Stimulated activated CD4-positive, alpha-beta T cell treated with anti-CD3 and anti-CD28 coated beads, Interleukin-1b, Interleukin-23, amount 100 ng/mL, for 4 hours (primary cell): ENCODE measurements at places on chromosomes 13 and 19.

GRCh38 chr13:77506874-77507273 is 28.6 kb upstream of the SCEL start:
- DNase-seq = no peak

GRCh38 chr13:63107179-63107943 is 1691.7 kb upstream of the PCDH20 start:
- no peak for DNase-seq

DNA sequence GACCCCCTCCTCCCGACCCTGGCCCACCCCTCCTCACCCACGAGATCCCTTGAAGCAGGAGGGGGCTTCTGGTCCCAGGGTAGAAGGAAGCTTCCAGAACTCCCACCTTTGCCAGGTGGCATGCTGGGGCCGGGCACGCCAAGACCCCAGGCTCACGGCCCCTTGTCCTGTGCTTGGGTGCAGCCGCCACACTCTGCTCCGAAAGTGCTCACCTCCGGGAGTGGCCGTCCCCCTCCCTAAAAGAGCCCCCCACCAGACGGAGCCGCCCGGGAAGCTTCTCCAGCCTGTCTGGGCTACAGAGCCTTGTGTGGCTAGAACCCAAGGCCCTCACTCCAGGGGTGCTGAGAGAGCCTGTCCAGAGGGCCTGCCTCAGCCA is 1.8 kb upstream of the EFNA2 start:
- DNase-seq = no peak

DNA sequence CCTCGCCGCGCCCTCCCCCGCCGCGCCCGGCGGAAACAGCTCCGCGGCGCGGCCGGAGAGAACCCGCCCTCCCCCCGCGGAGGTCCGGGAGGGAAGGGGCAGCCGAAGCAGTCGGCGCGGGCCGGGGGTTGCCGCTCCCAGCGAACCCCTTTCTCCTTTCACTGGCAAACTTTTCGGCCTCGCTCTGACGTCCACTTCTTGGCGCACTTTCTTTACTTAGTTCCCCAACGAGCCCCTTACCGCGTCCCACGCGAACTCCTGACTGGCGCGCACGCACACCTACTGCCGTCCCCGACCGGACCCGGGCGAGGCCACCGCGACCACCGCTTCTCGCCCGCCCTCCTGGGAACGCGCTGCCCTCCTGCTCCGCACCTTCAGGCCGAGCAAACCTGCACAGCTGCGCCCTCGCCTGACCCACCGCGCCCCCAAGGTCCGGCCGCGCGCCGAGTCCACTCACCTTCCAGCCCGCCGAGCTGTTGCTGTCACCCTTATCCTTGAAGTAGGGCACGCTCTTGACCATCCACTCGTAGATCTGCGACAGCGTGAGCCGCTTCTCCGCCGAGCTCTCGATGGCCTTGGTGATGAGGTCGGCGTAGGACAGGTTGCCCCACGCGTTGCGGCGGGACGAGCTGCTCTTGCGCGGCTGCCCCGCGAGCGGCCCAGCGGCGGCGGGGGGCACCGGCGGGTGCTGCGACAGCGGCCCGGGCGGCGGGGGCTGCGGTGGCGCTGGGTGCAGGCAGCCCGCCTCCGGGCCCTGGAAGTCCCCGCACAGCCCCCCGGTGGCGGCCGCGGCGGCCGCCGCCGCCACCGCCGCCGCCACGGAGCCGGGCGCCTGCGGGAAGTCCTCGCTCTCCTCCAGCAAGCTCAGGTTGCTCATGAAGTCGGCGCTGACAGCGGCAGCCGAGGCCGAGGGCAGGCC is 1.1 kb downstream of the FOXO1 start:
- peak; percentile 42 for DNase-seq

DNA sequence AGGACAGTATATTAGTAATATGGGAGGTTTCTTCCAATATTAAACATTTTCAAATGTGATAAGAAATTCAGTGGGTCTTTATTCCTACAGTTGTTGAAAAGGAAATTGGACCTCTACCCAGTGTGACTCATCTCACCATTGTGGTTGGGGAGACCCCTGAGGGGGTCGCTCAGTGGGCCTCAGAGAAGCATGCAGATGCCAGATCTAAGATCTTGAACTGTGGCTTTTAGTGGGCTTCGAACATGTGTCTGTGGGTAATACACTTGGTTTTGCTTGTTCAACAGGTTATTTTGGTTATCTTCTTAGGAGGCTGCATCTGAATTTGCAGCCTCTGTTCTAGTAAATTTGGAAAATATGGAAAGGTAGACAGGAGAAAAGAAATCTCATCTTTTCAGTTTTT is 132.3 kb downstream of the PCCA start:
- no peak for DNase-seq

- DNase-seq = no peak
Measured at GRCh38 chr19:40337594-40337993, 10.6 kb downstream of the C19orf47 start.

DNA sequence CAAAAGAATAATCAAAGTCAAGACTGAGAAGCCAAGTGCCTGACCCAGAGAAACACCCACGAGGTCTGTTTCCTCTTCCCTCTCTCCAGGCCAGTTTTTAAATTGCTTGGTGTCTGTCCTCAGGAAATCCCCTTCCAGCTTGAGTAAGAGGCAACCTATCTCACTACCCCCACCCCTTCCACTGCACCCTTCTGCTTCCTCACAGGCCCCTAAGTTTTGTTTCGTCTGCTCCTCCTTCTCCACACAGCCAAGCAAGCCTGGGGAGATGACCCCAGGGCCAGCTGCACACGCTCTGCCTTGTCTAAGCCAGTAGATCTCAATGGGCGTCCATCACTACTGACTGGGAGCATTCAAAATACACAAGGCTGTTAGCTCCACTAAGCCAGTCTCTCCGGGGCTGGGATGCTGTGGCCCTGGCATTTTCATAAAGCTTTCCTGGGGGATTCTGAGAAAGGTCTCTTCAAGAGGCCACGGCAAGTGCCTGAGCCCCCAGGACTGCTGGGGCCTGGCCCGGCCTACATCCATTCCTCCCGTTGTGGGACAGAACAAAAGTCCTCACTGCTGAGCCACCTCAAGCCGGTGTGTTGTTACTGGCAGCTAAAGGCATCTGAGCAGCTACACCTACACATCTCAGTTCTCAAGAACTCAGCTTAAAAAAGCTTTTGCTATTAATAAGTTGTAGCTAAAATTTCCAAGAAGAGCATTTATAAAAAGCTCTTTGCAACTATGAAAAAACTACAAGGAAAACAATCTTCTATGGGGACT is 14.9 kb upstream of the IL4I1 start:
- no peak for DNase-seq

- DNase-seq = no peak
Measured at GRCh38 chr19:51361239-51361638, 4.9 kb downstream of the ETFB start.

GRCh38 chr19:58558623-58559274 is 338 bp upstream of the UBE2M start:
- peak; percentile 99 for DNase-seq

DNA sequence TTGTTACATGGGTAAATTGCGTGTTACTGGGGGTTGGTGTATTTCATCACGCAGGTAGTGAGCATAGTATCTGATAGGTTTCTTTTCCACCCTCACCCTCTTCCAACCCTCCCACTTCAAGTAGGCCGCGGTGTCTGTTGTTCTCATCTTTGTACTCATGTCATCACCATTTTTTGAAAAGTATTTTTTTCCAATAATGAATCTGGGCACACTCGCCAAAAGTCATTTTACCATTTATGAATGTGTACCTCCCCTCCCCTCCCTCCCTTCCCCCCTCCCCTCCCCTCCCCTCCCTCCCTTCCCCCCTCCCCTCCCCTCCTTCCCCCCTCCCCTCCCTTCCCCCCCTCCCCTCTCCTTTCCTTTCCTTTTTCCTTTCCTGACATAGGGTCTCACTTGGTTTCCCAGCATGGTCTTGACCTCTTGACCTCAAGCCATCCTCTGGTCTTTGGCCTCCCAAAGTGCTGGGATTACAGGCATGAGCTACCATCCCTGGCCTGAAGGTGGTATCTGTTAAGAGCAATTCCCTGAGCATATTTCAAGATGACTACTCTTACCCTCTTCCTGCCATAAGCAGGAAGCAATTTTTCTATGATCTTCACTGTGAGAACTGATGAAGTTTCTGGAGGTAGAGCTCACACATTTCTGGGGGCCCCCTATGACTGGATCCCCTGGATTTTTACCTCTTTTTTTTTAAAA is 15.7 kb downstream of the ZNF627 start:
- DNase-seq = no peak

- DNase-seq = no peak
Measured at GRCh38 chr19:3981736-3982681, 3.3 kb downstream of the EEF2 start.

DNA sequence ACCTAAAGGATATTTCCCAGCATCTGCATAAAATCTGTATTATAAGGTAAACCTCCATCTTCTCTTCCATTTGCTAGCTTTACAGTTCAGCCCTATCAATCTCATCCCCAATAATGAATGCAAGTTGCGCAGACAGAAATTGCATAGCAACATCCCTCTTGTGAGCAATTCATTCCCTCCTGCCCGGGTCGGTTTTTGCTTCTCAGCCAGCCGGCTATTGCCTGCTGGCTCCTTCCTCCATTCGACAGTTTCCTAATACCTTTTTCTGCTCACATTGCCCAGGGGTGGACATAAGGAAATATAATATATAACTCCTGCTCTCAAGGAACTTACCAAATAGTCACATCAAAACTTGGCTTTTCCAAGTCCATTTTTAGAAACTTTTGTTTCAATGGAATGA is 125.2 kb downstream of the FGF9 start:
- no peak for DNase-seq

GRCh38 chr13:99960663-99961311 is 10.8 kb downstream of the ZIC5 start:
- no peak for DNase-seq

DNA sequence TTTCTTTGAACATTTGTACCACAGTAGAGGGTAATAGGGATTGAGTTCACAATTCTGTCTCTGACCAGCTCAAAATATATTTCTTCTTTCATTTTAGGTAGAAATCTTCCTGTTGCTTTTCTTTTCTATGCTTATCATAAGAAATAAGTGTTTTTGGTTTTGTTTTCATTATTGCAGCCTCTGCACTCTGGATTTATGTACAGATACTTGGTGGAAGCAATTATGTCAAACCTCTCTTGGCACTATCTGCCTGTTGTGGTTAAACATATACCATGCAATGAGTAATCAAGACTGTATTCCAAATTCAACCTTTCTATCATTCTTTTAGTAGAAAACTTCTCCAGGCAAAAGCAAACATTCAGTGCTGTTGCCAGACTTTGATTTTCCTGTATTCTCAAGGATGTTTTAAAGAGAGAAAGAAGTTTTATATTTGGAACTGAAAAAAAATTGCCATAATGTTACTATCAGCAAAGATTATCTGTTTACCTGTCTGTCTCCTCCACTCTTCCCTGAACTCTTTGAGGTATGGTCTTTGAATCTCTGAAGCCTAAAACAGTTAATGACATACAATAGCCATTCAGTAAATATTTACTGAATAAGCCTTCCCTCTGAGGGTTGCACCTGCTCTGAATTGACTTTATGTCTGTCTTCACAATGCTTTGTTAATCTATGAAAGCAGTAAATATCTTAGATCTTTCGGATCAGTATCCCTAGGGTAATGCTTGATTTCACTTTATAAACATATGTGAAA is 612.5 kb upstream of the PRR20A start:
- no peak for DNase-seq

DNA sequence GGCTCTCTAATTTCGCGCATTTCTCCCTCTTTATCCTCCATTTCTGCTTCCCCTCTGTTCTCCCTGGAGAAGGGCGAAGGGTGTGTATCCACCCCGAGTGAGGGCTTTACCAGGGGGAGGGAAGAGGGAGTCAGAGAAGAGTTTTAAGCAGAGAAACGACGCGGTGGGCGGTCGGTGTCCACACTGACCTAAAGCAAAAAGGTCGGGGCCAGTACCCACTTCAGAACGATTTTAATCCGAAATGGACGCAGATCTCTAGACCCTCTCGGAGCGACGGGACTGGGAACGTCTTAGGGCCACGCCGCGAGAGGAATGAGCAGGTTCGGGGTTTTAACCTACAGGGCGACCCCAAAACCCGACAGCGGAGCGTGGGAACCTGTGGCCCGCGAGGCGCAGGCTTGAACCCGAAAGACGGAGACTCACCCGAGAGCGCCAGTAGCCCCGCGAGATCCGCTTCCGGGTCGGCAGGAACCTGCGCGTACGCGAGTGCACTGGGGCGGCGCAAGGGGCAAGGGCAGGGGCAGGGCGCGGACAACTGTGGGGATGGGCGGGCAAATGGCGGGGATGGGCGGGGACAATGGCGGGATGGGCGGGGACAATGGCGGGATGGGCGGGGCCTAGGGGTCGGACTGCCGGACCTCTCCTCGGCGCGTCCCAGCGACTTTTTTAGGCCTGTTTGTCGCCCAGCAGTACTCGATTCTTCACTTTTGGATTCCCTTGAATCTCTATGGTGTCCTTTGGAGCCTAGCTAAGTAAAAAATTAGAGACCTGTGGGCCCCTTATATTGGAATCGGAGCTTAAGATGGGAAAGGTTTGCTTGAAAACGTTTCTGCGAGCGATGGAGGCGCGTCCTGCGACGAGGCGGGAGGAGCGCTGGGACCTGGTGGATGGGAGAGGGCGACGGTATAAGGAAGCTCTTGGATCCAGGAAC is at the start of gene ZNF677:
ZNF677 (minus strand) TSS at position 463 of the 931 bp plus-strand sequence. CDS start 3,323 bp downstream, outside the sequence.
- DNase-seq = peak; percentile 68

GRCh38 chr19:42467183-42467760 is 24.5 kb upstream of the CXCL17 start:
- DNase-seq = no peak

GRCh38 chr13:101868585-101869469 is 416.4 kb downstream of the ITGBL1 start:
- DNase-seq = no peak

DNA sequence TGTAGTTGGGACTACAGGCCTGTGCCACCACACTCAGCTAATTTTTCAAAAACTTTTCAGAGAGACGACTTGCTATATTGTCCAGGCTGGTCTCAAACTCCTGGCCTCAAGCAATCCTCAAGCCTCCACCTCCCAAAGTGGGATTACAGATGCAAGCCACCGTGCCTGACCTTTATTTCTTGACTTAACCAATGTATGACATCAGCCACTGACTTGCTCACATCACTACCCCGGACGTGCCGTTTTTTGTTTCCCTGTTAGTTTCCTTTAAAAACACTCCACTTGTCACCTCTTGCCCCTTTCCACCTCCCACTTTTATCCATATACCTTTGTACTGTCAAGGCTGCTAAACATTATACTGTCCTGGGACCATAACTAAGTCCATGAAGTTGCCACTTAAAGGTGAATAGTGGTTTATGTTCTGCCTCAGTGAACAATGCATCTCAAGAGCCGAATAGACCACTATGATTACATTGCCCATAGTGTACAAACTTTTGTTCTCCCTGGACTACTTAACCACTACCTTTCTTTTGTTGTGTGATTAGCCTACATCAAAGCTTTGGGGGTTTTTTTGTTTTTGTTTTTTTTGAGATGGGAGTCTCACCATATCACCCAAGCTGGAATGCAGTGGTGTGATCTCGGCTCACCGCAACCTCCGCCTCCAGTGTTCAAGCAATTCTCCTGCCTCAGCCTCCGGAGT is 2.3 kb upstream of the EPHX3 start:
- DNase-seq = no peak

- DNase-seq = no peak
Measured at GRCh38 chr13:71860547-71861138, 6.4 kb downstream of the DACH1 start.

- no peak for DNase-seq
Measured at GRCh38 chr19:53131727-53132126, 983 bp downstream of the ZNF415 start.
